ENCODE measurements at places on chromosomes 4 and X. TPM values are rescaled to one million over a fixed set of nuclear protein-coding genes. Genes with fewer than 3 reads are reported as not detected.

The SLC10A6 gene
- total RNA-seq: not detected

The MAGED4 gene
- 2.4 TPM for total RNA-seq

The CPLX1 gene
- total RNA-seq: 0.48 TPM

The STK26 gene
- 26.3 TPM for total RNA-seq

The PAK3 gene
- total RNA-seq: 6.9 TPM

The TNMD gene
- 4.3 TPM for total RNA-seq

DNA sequence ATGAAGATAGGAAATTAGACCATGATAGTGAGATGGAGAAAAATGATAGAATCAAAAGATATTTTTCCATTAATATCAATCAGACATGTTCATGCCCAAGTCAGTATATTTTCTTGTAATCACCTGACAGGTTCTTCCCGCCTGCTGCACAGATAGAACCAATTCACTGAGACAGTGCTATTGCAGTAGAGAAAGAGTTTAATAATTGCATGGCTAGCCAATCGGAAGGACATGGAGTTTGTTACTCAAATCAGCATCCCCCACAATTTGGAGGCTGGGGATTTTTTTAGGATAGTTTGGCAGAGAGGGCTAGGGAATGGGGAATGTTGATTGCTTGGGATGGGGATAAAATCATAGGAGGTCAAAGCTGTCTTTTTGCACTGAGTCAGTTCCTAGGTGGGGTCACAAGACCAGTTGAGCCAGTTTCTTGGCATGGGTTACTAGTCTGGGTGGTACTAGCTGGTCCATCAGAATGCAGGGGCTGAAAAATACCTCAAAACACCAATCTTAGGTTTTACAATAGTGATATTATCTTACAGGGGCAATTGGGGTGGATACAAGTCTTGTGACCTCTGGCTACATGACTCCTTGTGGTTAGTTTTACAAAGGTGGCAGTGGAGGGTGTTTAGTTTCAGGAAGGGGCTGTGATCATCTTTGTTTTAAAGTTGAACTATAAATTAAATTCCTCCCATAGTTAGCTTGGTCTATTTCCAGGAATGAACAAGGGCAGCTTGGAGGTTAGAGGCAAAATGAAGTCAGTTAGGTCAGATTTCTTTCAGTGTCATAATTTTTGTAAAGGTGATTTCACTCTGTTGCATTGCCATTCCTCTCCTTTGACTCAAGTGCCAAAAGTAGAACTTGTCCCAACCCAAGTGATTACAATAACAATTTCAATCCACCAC is 100.3 kb upstream of the PDE5A start:
- DNase-seq: no peak

GRCh38 chrX:71128166-71128833 is 9.9 kb downstream of the MED12 start:
- DNase-seq: no peak

GRCh38 chrX:53831662-53832635 is 145.4 kb upstream of the HUWE1 start:
- no peak for DNase-seq

GRCh38 chr4:73127839-73128453 is 58.4 kb upstream of the COX18 start:
- DNase-seq: no peak

- no peak for DNase-seq
These were observed 265.7 kb downstream of the RAB28 start for GRCh38 chr4:13218326-13218958.

DNA sequence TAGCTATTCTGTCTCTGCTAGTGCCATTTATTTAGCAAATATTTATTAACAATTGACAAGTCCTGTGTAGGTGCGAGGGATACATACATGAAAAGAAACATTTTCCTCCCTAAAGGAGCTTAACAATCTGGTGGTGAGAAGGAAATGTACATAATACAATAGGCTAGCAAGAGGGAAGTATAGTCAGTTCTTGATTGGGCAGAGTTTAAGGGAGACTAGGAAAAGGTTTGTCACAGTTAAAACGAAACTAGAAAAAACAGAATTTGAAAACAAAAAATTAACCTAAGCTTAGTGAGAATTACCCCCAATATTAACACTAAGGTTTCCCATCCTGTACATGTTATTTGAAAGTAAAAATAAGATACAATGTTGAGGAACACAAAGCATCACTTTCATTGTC is 8.6 kb upstream of the MAML3 start:
- DNase-seq: no peak

DNA sequence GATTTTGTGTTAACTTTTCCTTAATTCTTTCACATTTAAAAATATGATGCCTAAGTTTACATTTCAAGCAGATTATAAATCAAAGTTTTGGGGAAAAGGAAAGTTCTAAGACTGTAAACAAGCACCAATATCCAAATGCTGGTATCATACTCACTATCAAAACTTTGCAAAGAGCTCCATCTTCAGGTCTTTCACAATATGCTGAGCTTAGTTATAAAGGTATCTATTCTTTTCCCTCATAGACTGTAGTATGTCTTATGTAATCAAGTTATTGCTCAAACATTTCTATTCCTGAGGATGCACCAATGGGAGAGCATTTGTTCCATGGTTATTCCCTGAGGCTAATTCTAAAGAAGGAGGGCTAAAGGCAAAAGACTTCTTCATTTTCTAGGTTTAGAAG is 207.9 kb upstream of the FAM241A start:
- DNase-seq: no peak

DNA sequence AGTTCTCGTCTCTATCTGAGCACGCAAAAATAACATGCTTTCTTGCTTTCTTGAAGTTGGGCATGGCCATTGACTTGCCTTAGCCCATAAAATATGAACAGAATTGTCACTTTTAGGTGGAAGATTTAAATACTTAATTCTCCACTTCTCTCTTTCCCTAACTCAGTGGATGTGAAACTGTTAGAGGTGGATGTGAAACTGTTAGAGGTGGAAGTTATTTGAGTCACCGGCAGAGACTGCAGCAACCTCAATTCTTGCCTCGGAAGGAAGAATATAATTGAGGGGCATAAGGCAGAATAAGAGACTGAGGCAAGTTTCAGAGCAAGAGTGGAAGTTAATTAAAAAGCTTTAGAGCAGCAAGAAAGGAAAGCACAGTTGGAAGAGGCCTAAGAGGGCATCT is 2.8 kb upstream of the PARM1 start:
- no peak for DNase-seq

- DNase-seq: no peak
These were observed 17.5 kb downstream of the DOK7 start for GRCh38 chr4:3480528-3481112.

- DNase-seq: no peak
These were observed 243.9 kb upstream of the FAT4 start for GRCh38 chr4:125070861-125071260.

DNA sequence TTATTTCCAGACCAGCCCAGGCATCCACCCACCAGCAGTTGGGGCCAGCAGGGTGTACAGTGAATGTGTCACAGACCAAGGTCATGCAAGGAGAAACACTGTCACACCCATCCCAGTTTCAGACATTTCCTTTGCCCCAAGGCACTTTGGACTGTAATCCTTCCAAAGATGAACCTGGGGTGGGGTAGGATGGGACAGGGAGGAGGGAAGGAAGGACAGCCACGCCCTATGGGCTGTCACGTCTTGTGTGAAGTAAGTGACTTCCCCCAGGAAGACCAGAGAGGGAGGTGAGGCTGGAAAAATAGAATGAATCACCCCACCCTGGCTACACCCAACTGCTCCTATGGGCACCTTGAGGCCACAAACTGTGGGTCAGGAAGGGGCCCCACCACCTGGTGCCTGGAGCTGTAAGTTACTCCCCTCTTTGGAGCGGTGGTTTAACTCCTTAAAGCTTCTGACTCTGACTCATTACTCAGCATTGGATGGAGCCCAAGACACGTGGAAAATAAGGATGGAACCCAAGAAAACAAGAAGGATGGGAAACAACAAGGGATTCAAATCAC is 349.9 kb upstream of the KLF3 start:
- DNase-seq: no peak

DNA sequence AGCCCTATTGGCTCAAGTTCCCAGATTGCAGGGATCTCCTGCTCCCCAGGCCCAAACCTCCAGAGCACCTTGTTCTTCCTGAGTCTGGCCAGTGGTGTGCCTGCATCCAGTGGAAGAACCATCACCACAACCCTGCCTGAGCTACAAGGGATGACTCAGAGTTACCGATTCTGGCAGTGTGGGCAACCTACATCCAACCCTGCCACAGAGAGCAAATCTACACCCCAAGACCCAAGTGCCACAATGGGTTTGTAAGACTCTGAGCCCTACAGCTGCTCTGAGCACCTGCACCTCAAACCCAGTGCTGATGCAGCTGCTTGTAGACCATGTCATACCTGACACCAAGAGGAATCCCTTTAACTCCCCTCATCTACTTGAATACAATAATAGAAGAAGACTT is 110.0 kb downstream of the SOWAHB start:
- DNase-seq: no peak

DNA sequence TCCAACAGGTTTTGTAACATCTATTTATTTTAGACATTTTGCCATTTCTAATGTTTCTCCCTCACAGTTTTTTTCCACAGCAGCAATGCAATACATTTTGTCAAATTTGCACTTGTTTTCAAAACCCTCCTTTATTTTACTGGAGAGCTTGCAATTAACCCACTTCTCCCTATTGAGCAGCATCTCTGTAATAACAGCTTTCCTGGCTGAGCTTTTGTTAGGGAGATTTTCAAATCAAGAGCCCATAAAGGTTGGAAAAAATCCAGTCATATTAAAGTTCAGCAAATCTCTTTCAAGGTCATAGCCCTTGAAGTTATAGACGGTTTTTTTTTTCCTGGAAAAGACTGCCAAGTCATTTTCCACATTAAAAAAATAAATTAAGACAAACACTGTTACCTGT is 450.6 kb upstream of the TENM3 start:
- DNase-seq: no peak

DNA sequence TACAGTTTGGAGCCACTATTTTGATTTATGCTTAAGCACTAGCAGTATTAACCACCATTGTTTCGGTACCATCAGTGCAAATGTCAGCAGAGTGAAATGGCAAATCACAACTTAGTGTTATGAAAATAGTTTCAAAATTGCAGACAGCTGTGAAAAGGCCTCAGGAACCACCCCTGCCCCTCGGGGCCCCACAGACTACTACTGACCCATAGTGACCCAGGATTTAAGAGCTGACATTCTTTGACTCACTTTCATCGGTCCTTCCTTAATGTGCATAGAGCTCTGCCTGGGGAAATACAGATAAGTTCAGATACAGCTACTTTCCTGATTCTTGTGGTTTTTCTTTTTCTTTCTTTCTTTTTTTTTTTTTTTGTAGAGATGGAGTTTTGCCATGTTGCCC is 3.3 kb upstream of the BBS7 start:
- DNase-seq: no peak

DNA sequence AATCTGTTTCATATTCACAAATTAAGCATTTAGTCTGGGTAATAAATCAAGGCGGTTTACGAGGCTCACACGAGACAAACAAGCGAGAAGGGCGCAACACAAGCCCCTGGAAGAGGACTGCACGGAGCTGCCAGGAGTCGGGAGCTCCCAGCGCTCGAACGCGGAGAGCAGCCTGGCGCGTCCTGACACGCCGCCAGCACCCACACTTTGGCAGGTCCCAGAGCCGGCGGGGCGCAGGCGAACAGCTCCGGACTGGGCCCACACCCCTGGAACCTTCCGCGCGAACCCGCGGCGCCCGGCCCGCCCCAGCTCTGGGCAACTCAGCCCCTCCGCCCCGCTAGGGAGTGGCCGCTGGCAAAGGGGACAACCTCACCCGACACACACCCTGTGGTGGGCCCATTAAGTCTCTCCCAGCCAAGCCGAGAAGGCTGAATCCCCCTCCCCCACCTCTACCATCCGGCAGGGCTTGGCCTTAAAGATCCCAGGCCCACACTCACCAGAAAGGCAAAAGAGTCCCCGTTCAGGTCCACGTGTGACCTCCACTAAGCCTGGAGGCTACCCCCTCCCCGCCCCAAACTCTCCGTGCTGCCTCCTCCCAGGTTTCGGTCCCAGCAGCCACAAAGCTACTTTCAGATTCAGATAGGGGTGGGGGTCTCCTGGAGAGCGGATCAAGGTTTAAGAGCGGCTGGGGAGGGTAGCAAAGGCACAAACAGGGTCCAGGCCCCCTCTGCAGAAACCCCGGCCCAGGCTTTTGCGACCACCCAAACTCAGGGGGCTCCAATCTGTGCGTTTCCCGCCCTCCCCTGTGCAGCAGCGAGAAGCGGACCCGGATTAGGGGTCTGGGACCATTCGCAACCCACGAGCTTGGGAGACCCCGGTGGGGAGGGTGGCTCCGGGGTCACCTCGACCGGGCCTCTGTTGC is 47.5 kb upstream of the BCOR start:
- DNase-seq: no peak

GRCh38 chr4:65696436-65696835 is 26.1 kb upstream of the EPHA5 start:
- no peak for DNase-seq

GRCh38 chr4:183304067-183304466 is 16.0 kb downstream of the CLDN22 start:
- DNase-seq: no peak

DNA sequence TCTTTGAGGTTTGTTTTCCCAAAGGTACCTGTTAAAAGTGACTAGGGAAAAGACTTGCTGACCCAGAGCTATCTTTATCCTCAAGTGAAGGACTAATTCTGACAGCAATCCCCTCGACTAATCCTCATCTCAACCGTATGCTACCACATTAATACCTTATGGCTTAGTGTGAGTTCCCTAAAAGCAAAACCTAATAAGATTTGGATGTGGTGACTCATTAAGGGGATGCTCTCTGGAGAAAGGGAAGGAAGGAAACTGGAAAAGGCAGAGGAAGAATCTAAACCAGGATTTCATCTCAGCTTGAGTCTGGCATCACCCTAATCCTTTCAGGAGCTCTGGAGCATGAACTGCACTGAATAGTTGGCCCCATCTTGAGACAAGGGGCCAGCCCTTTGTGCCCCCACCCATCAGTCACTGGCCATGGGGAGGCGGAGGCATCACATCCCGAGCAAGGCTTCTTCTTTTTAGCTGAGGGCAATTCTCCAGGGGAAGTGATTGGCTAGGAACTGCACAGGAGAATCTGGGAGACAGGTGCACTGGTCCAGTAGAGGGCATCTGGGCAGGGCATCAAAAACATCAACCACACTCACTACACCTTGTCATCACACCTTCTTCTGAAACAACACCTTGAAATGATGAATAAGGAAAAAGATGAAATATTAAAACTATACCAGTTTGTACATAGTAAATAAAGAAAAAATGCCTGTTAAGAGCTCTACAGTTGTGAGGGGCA is 6.9 kb upstream of the BBS7 start:
- DNase-seq: no peak

GRCh38 chr4:94454405-94454804 is 2.7 kb downstream of the PDLIM5 start:
- DNase-seq: no peak

GRCh38 chr4:89769856-89770255 is 67.1 kb downstream of the SNCA start:
- DNase-seq: no peak

DNA sequence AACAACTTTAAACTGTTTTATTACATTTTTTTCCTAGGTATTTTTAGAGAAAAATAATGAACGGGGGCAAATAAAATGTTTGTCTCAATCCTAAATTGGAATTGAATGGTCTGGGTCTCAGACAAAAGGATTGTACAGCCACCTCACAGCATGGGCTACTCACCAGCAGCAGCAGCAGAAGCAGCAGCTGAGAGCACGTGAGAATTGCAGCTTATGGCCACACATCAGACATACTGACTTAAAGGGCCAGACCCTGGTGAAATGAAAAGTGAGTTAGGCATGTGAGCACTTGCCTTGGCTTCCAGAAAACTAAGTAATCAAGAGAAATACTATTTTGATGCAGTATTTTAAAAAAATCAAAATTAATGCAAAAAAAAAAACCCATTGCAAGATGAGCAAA is 56.6 kb downstream of the AASDH start:
- DNase-seq: no peak
